Inflammatory macrophage treated with lipopolysaccharide for 4 hours (primary cell): ENCODE measurements at places on chromosomes 6 and 20.

GRCh38 chr6:252775-253535 lies 39.3 kb upstream of the DUSP22 start:
- DNase-seq: peak; percentile 79

GRCh38 chr6:7473805-7474719 lies 67.4 kb upstream of the DSP start:
- DNase-seq: no peak

- DNase-seq: peak; percentile 86
These were observed 32.3 kb downstream of the UST start for GRCh38 chr6:148779142-148779562.

DNA sequence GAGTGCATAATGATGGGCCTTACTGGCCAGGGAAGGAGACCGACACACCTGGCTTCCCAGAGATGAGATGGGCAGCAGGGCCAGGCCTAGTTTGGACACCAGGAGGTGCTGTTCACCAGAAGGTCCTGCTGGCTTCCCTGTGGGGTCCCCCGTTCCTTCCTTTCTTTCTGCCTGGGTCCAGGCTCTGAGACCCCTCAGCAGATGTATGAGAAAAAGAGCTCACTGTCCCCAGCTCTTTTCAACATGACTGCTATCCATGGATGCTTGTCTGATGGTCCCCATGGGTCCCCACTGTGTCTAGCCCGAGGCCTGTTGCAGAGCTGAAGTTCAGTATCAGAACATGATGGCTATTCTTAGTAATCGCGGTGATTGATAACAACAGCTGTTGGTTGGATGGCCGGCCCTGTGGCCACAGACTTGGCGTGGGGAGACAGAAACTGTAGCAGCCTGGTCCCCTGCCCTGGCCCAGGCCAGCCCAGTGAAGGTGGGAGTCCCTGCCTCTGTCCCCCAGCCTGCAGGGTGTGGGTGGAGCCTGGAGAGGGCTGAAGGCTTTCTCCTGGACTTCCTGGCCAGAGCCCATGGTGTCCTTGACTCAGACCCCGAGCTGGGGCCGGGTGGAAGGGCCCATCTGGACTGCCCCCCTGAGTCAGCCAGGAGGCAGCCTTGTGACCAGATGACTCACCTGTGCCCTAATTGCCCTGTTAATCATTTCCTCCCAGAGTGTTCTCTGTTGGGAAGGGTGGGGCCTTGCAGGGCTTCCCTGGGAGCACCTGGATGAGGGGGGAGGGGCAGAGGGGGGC lies 9.9 kb upstream of the BAK1 start:
- peak; percentile 36 for DNase-seq

DNA sequence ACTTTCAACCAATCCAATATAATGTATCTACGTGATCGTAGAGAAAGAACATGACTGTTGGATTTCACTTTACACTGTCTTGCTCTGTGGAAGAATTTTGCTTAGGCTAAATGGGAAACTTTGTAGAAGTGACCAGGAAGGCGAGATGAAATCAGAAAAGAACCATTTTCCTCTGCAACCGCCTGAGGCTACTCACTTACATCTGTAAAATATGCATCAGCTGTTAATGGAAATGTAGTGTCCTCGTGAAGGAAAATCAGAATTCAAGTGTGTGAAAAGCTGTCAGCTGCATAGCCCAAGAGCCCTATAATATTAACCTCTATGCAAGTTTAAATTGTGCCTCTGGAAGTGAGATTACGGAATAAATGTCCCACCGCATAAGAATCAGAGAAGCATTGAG lies 277.9 kb downstream of the C6orf118 start:
- DNase-seq: no peak

GRCh38 chr6:43267619-43268354 lies 24.5 kb downstream of the TTBK1 start:
- no peak for DNase-seq

DNA sequence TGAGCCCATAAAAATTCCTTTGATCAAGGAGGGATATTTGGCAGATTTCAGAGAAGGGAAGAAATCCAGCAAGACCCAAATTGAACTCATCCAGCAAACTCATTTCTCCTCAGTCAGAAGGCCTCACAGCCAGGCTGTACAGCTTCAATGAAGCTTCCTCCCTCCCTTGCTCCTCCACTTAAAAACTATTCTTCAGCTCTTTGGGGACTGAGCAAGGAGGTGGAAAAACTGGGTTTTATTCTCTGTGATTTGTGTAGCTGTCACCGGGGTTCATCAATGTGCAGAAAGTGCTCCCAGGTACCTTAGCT lies 158.7 kb upstream of the ZNF184 start:
- DNase-seq: no peak
